ENCODE measurements at places on chromosomes 3 and 15. TPM values are rescaled to one million over a fixed set of nuclear protein-coding genes. Genes with fewer than 3 reads are reported as not detected.

The SPESP1 gene
- total RNA-seq: 1.0 TPM

The RTP1 gene
- not detected for total RNA-seq

The HTR3C gene
- not detected for total RNA-seq

The TMEM212 gene
- not detected for total RNA-seq

The BCL2A1 gene
- 82.2 TPM for total RNA-seq

The CDHR4 gene
- total RNA-seq: 0.32 TPM

The FAM98B gene
- 54.2 TPM for total RNA-seq

The CLEC3B gene
- total RNA-seq: not detected

The ACP3 gene
- not detected for total RNA-seq

The PPM1L gene
- 1.8 TPM for total RNA-seq

The CHRNA3 gene
- total RNA-seq: not detected

The HESX1 gene
- total RNA-seq: 0.79 TPM

The COL8A1 gene
- total RNA-seq: not detected

The SLC9A9 gene
- 1.4 TPM for total RNA-seq

The ABCC5 gene
- 15.8 TPM for total RNA-seq

The ZNF774 gene
- total RNA-seq: 2.0 TPM

The DCLK3 gene
- total RNA-seq: 0.30 TPM

The PRR23B gene
- not detected for total RNA-seq

The GPR176 gene
- total RNA-seq: 0.30 TPM

The PCSK6 gene
- 0.95 TPM for total RNA-seq

The ARL8B gene
- total RNA-seq: 44.7 TPM

The TUSC7 gene
- not detected for total RNA-seq

The C3orf20 gene
- total RNA-seq: not detected

The RAB11A gene
- 142 TPM for total RNA-seq

The XYLB gene
- 5.3 TPM for total RNA-seq

The PP2D1 gene
- not detected for total RNA-seq

The NEDD4 gene
- 22.4 TPM for total RNA-seq

The FYCO1 gene
- 8.2 TPM for total RNA-seq

The PRC1 gene
- total RNA-seq: 111 TPM

The SNX33 gene
- total RNA-seq: 2.2 TPM

The FHIT gene
- 10.2 TPM for total RNA-seq
